NCI-H2029 treated with DMSO at 0.1 percent for 48 hours (cell line): ENCODE measurements at places on chromosomes 13 and 19.

DNA sequence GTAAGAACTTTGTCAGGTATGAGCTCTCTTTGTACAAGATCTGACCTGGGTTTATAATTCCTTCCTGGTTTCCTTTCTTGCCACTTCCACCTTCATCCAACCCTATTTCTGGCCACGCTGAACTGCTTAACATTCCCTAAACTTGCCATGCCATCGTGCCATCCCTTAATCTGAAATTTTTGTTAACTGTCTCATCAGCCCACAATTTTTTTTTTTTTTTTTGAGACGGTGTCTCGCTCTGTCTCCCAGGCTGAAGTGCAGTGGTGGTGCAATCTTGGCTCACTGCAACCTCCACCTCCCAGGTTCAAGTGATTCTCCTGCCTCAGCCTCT is 144.6 kb downstream of the GGACT start:
- no peak for DNase-seq

DNA sequence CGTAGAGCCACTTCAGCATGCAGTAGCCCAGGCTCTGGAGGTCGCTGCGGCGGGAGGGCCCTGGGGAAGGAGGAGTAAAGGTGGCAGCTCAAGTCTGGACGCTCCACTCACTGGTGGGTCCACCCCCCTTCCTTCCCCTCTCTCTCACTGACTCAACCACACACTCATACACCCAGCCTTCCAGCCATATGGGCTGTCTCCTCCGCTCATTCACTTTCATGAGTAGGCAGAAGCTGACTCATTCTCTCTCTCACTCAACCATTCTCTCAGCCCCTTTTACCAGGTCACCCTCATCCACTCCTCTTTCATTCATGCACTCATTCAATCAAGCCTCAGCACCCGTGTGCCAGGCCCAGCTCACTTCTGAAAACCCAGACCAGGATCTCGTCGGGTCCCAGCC is 27.5 kb upstream of the SIGLEC11 start:
- DNase-seq: no peak

DNA sequence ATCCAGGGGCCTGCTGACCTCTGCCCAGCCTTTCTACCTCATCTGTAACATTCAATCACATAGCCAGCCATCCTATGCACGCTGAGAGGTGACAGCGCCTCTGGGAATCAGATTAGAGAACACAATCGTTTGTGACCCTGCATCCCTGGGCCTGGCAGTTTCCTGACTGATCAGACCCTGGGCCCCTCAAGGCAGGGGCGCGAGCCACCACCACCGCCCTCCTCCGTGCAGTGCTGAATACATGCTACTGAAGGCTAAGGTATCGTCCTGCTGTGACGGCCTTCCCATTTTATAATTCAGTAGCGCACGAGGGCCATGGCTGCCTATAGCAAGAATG is 1.3 kb downstream of the TMTC4 start:
- no peak for DNase-seq

GRCh38 chr13:72317346-72318109 is 409.9 kb downstream of the MZT1 start:
- no peak for DNase-seq

GRCh38 chr13:75356421-75356820 is 125.5 kb downstream of the TBC1D4 start:
- no peak for DNase-seq

DNA sequence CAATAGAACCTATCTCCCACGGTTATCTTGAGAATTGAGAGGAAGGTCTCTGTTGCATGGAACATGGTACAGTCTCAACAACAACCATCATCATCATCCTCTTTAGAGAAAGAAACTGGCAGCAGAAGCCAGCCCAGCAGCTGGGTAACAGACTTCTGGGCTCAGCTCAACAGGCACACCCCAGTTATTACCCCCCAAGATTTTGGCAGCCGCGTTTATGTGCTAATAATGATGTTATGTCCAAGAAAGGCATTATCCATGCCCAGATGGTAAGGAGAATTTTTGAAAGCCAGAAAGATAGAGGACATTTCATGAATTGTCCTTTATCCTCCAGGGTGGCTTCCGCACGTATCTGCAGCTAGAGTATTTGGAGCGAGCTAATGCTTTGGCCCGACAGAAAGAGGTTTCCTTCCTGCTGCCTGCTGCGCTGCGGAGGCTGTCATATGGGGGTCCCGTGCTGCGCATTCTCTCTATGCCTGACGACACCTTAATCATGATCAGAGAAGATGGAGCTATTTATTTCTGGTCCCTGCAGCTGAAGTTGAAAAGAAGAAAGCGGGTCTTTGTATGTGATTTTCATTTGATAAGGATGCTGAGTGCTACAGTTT is 89.9 kb downstream of the TEX26 start:
- DNase-seq: no peak

GRCh38 chr13:100753376-100753775 is 78.8 kb upstream of the TMTC4 start:
- DNase-seq: no peak

DNA sequence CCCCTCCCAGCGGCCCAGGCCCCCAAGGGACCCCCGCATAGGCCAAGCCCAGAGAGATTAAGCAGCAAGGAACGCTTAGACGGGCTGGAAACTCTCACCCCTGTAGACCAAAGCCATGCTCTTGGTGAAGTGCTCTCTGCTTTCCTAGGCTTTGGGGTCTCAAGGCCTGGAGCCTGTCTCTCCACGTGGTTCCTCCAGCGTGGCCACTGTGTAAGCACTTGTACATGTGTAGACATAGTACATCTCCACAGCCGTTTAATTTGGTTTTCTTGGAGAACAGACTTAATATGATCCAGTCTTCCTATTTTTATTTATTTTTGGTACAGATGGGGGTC is 1.1 kb downstream of the NUDT19 start:
- no peak for DNase-seq

DNA sequence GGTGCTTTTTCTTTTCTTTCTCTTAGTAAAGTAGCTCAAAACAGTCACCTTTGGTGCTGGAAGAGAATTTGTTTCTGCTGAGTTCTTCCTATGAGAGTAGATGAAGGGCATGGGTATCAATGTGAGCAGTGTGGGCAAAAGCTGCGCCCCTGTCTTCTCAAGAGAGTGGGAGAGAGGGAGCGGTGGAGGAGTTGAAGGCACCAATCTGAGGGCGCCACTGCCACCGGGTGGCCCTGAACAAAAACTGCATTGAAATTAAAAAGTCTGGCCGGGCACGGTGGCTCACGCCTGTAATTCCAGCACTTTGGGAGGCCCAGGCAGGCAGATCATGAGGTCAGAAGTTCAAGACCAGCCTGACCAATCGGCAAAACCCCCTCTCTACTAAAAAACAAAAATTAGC is 28.7 kb upstream of the EPHX3 start:
- no peak for DNase-seq

DNA sequence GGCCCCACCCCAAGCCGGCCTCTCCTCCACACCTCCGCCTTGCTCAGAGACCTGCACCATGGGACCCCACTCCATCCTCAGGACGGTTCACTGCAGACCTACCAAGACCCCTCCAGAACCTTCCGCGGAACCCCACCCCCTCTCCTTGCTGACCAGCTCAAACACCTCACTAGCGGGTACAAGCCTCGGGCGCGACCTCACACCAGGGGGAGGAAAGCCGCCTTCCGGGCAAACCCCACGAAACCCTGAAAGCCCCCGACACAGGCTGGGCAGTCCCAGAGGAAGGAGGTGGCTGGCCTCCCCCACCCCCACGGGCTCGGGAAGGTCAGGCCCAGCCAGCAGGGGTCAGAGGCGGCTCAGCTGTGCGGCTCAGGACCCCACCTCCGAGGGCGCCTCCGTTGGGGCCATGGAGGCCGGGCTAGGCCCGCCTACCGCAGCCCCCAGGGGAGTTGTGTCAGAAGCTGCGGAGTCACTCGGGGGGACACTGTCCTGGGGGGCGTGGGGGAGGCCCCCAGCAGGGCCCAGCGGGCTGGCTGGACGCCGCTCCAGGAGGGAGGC is 9.8 kb downstream of the GRIN3B start:
- DNase-seq: no peak

DNA sequence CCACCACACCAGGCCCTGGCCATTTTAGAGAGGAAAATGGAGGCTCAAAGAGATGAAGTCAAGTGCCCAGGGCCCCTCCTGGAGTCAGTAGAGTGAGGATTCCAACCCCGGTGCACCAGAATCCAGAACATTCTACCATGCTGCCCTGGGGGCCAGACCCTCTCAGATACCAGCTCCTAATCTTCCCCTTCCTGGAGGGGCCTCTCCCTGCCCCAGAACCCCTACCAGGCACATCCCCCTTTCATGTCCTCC is 11.1 kb downstream of the CAPN12 start:
- no peak for DNase-seq

- DNase-seq: no peak
Observed at GRCh38 chr13:42007844-42008243, 40.6 kb upstream of the DGKH start.
